ENCODE measurements at places on chromosomes 2 and 18. TPM values are rescaled to one million over a fixed set of nuclear protein-coding genes. Genes with fewer than 3 reads are reported as not detected.

CDH19 gene
- 2.3 TPM for total RNA-seq

ZNF804A gene
- not detected for total RNA-seq

ACMSD gene
- total RNA-seq, result not detected

CXCR1 gene
- not detected for total RNA-seq

DAW1 gene
- total RNA-seq, result 3.1 TPM

SERPINB12 gene
- not detected for total RNA-seq

HK2 gene
- 1.1 TPM for total RNA-seq

GALNT14 gene
- total RNA-seq, result 52.7 TPM

C2orf15 gene
- total RNA-seq, result 0.40 TPM

NCL gene
- total RNA-seq, result 756 TPM

TMEM178A gene
- 0.14 TPM for total RNA-seq

SERPINB5 gene
- 0.16 TPM for total RNA-seq

GPR35 gene
- total RNA-seq, result 0.40 TPM

All from A549 treated with CpdA at 1 μM for 4 hours (cell line).